Type B pancreatic cell (in vitro differentiated cells): ENCODE measurements at places on chromosomes 5 and 9. TPM values are rescaled to one million over a fixed set of nuclear protein-coding genes. Genes with fewer than 3 reads are reported as not detected.

The IFNK gene
- total RNA-seq = not detected in 2 replicates

The RNF183 gene
- total RNA-seq = 0.77 and 1.0 TPM in 2 replicates

The S1PR3 gene
- 9.3 and 37.9 TPM in 2 replicates for total RNA-seq

The VLDLR gene
- total RNA-seq = 21.6 and 38.1 TPM in 2 replicates

The CENPH gene
- total RNA-seq = 10.2 and 27.0 TPM in 2 replicates

- no peak for DNase-seq
Measured at GRCh38 chr5:33657804-33658440, 217.2 kb downstream of the TARS1 start.

DNA sequence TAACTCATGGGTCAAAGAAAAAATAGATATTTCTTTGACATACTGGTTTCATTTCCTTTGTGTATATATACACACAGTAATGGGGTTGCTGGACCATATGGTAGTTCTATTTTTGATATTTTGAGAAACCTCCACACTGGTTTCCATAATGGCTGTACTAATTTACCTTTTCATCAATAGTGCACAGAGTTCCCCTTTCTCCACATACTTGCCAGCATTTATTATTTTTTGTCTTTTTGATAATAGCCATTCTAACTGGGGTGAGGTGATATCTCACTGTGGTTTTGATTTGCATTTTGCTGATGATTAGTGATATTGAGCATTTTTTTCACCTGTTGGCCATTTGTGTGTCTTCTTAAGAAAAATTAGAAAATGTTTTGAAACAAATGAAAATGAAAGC, 78.4 kb upstream of the CKMT2 start:
- no peak for DNase-seq

DNA sequence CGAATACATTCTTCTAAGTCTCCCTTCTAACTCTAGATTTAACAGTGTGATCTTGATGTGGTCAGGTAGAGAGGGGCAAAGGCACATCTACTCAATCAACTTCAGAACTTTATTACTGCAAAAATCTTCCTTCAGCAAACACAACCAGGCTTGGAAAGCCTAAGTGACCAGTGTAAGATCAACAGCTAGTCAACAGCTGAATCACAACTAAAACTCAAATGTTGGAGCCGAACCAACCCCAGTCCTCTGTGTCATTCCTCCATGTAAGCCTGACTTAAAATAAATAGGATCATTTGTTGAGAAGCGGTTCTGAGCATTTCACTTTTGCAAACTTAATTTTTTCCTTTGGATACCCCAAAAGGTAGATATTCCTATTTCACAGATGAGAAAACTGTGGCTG, 352.7 kb downstream of the EBF1 start:
- DNase-seq = no peak

GRCh38 chr5:91706785-91707520, 323.8 kb upstream of the ARRDC3 start:
- DNase-seq = no peak

DNA sequence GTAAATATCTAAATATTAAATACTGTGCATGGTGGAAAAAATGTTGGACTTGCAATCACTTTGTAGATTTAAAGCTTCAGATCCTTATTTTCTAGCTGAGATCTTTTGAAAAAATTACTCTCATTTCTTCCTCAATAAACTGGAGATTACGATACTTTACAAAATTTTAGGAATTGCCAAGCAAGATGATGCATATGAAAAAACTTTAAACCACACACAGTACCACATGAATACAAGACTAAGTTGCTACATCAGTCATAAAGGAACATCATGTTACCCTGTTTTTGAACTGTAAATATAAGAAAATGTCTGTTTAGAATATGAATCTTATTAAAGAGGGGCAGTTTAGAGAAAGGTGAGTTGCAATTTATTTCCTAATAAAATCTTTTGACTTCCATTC, 703.6 kb upstream of the NUDT12 start:
- DNase-seq = no peak

GRCh38 chr5:6371079-6371810, 7.1 kb downstream of the MED10 start:
- DNase-seq = no peak
